ENCODE measurements at places on chromosomes 11 and 22. TPM values are rescaled to one million over a fixed set of nuclear protein-coding genes. Genes with fewer than 3 reads are reported as not detected.

DNA sequence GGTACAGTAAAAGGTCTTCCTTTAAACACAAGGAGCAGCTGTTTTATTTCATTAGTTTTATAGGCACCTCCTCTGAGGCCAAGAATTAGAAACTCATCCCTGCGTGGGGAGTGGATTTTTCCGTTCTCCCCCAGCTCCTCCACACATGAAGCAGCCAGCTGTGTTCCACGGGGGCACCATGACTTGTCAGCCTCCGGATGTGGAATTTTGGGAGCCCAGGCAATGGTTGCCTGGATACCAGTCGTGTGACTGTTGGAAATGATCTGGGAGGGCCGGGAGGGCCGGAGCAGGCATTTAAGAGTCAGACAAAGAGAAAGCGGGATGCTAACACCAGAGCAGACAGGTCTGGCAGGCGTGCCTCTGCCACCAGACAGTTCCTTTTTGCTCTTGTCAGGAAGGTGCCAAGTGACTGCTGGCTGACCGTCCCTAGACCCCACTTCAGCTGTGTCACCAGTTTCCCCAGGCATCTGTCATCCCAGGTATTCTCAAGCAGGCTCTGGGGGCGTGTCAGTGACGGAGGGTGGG, 15.9 kb upstream of the CDC42EP2 start:
- DNase-seq, result peak; percentile 73

Gene P2RX6
- polyA plus RNA-seq, result 1.4 TPM

GRCh38 chr11:44942029-44942955, 8.4 kb downstream of the TP53I11 start:
- DNase-seq, result no peak

DNA sequence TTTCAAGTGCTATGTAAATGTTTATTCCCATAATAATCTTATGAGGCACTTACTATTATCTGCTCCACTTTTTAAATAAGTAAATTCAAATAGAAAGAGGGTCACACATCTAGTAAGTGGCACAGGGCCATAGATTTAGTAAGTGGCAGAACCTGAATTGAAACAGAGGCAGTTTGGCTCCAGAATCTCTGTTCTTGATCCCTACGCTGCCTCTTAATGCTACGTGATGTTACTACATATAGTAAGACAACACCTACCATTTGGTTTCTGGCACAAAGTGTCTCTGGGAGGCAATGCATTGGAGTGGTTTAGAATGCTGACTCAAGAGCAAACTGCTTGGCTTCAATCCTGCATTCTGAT, 1018.3 kb downstream of the DLG2 start:
- no peak for DNase-seq

Gene LINC01488
- not detected for polyA plus RNA-seq

- DNase-seq, result no peak
Observed at GRCh38 chr11:101176381-101176780, 46.8 kb upstream of the PGR start.

DNA sequence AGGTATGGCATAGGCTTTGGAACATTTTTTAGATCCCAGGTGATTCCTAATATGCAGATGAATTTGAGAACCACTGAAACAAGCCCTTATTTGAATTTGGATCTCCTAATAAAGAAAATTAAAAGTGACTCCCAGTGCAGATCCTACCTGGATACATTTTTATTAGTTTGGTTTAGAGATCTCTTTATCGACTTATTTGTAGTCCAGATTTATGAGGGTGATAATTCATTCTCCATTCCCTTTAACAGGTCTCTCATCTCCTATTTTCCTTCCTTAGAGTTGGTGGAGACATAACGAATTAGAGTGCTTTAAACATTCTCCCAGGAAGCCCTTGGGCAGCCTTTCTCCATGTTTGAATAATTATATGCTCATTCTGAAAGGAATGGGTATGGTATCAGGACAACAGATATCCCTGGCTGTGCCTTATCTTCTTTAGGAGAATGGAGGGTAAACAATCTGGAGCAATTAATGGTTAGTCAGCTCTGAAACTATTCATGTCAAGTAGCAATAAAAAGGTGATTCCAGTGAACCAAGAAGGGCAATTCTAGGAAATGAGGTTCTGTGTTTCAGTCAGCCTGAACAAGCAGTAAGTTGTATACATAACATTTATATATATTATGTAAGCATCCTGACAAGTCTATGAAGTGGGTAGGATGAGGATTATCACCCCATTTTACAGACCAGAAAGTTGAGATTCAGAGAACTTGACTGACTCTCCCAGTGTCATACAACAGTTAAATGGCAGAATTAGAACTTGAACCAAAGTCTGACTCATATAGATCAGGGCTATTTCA, 53.9 kb upstream of the RCE1 start:
- DNase-seq, result no peak

Gene STARD10
- 66.4 TPM for polyA plus RNA-seq

- DNase-seq, result no peak
Observed at GRCh38 chr22:30879415-30879797, 89.2 kb downstream of the MORC2 start.

DNA sequence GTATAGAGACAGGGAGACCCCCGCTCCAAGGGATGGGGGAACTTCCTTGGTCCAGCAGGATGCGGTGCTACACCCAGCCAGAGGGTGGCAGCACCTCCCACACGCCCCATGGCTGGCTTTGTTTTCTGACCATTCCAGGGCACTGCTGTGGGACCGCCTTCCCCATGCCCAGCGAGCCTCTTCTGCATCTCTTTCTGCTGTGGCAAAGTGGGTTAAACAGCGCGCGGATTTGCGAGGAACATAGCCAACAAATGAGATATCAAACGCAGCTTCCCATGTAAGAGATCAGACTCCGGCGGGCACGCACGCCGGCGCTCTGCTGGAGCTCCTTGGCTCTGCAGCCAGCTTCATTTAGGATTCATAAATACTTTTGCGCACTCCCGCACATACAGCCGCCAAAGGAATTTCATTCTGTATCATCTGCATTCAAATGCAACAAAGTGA, 485.8 kb upstream of the CADM1 start:
- DNase-seq, result no peak

- no peak for DNase-seq
Observed at GRCh38 chr11:69001243-69002081, 11.6 kb downstream of the MRGPRF start.

- peak; percentile 81 for DNase-seq
Observed at GRCh38 chr11:126748100-126748791, 252.3 kb downstream of the KIRREL3 start.

DNA sequence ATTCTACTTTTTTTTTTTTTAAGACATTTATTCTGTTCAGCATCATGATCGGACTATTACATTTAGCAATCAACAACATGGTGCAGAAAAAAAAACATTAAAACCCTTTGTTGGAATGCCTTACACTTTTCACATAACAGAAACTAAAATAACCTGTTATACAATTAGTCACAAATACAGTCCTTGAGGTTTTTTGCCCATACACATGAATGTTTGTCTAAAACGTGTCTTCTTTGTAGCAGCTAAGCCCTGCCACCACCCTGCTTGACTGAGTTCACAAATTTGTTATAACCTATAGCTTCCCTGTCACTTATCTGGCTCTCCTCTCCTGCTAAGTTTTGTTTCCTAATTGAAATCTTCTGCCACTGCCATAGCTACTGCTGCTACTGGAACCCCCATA, 75.4 kb upstream of the ARHGAP20 start:
- no peak for DNase-seq

DNA sequence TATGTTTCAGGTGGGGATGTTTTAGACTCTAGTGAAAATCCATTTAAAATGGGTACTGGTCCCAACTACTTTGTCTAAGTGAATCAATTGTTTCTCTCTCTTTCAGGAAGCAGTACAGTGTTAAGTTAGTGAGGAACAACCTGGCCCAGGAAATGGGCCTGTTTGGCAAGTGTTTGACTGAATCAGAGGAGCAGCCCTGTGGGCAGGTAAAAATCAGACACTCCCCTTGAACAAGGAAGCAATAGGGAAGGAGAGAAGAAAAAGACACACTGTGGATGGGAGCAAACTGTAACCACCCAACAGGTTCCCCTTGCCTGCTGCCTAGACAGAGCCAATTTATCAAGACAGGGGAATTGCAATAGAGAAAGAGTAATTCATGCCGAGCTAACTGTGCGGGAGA, 245.7 kb downstream of the C11orf87 start:
- DNase-seq, result no peak

DNA sequence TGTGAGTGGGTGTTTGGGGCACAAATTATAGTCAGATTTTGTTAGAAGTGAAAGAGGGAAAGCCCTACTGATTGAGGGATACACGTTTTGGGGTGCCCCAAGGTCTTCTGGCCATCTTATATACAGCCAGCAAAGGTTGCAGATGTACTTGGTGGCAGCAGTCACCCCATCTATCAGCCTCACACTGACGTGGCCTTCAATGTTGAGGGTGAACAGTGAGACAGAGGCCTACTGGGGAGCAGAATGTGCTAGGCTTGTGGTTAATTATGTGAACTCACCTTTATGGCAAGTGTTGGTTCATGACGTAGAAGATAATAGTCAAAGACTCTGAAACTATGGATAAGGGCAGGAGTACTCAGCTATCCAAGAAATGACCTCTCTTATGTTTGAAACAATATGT, 121.2 kb downstream of the TRIM44 start:
- no peak for DNase-seq

DNA sequence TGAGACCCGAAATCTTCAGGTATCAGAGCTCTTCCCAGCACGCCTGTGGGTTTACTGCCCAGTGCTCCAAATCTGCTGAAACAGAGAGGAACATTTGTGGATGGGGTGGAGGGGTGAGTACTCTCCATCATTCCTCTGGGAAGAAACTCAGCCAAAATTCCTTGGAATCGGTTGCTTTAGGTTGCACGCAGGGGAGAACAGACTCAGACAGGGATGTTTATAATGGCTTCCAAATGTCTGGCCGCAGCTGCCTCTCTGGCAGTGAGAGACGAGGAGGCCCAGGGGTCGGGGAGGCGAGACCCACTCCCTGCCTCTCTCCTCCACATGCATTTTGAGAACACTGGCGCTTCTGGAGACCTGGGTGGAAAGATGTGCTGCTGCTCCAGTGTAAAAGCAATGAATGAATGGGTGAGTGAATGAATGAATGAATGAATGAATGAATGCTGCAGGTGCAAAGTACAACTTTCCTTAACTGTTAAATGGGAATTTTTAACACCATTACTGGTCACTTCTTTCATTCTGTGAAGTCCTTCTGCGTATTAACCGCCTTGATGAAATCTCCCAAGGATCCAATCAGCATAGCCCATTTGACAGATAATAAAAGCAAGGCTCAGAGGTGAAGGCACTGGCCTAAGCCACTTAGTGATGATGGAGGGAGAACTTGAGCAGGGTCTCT, 437.4 kb downstream of the MIAT start:
- DNase-seq, result no peak

- no peak for DNase-seq
Observed at GRCh38 chr22:46178755-46179505, 28.6 kb downstream of the PPARA start.

Gene NXPE2
- polyA plus RNA-seq, result 0.42 TPM

GRCh38 chr11:60957188-60957587, 5.2 kb upstream of the SLC15A3 start:
- DNase-seq, result no peak

DNA sequence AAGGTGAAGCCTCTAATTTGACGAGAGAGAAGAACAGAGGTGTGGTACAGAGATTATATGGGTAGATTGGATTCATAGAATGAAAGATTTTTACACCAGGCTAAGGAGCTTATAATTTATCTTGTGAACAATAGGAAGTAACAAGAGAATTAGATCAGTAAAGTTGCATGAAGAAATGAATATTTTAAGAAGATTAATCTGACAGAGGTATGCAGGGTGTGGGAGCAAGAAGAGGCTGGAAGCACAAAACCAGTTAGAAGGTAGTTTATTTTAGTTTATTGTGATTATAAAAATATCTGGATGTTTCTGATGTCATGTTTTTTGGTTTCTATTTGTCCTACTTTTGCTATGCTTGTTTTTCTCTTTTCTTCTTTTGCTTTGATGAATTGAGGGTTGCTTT, 15.7 kb downstream of the SLC5A12 start:
- DNase-seq, result no peak

Gene JAML
- 1.5 TPM for polyA plus RNA-seq

Gene HIC2
- polyA plus RNA-seq, result 9.7 TPM

DNA sequence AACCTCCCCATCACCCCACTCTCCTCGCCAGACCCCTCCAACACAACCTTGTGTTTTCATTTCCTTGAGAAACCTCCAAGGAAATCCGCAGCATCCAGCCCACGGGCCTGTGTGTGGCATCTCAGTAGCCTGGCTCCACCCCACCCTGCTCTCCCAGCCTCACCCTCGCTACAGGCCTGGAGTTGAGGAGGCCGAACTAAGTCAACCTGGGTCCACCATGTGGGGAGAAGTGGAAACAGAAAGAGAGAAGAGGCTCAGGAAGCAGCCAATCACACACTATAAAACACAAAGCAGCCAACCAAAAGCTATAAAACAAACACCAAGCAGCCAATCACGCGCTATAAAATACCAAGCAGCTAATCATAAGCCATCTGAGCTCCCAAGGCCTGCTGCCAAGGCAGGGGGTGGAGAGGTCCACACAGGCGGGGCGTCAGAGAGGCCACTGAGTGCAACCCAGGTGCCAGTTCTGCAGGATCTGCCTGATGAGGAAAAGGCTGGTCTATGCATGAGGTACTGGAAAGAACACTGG, 72.0 kb downstream of the MICAL3 start:
- DNase-seq, result no peak

Gene YAP1
- polyA plus RNA-seq, result 221 TPM

Gene NLRP14
- polyA plus RNA-seq, result 0.83 TPM

Gene POU2AF2
- polyA plus RNA-seq, result not detected

- DNase-seq, result no peak
Observed at GRCh38 chr22:46687048-46687444, 51.0 kb downstream of the CERK start.

- DNase-seq, result no peak
Observed at GRCh38 chr22:33569559-33569958, 350.7 kb downstream of the LARGE1 start.

Gene MYRF
- polyA plus RNA-seq, result 23.1 TPM

- no peak for DNase-seq
Observed at GRCh38 chr11:104161751-104162450, 2.0 kb downstream of the PDGFD start.

DNA sequence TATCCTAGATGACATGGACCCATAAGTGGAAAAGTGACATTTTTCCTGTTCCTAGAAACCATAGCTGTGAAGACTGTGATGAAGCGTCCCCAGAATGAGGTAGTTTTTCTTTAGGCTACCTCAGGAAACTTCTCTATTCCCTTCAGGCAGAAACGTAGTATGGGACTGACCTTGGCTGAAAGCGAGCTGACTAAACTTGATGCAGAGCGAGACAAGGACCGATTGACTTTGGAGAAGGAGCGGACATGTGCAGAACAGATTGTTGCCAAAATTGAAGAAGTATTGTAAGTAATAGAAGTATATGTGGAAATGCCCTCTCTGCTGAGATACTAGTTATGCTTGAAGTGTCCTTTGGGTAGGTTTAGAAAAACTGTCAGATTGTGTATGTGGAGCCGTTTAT, 64.7 kb upstream of the GRIK4 start:
- no peak for DNase-seq

GRCh38 chr11:10201343-10201742, 92.7 kb downstream of the SBF2 start:
- no peak for DNase-seq

GRCh38 chr11:27242591-27242990, 120.4 kb downstream of the CCDC34 start:
- no peak for DNase-seq
